ENCODE measurements at places on chromosomes 11 and 22.

- peak; percentile 83 for DNase-seq
Measured at GRCh38 chr11:44065841-44066731, at the start of gene ACCS. ACCS (plus strand) TSS chr11:44066270; CDS start chr11:44067628, 1,358 bp downstream.

DNA sequence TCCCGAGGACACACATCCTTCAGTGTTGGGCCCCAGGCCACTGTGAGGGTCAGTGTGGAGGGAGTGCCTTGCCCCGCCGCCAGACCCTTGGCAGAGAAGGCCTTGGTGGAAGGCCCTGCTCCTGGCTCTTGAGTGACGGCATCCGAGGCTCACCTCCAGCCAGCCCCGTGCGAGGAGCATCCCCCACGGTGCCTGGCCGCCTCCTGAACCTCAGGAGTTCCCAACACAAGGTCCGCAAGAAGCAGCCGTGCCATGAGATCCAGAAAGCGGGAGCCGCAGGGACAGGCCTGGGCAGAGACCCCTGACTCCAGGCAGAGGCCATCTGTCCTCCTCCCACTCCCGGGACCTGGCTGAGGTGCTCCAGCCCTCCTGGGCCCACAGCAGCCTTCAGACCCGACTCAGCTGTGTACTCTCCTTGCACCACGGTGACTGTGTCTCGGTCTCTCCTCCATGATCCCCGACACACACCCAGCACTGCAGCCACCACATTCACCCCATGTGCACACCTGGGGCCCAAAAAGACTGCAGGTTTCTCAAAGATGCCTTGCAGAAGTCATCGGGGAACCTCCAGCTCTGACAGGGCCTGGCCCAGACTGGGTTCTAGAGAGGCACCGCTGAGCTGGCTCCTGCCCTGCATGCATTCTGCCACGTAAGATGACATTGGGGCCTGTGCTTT is 870.2 kb downstream of the BRD1 start:
- no peak for DNase-seq

- no peak for DNase-seq
Measured at GRCh38 chr11:125944350-125945010, 1.4 kb upstream of the VSIG10L2 start.

GRCh38 chr11:95849087-95849825 is 59.0 kb downstream of the CEP57 start:
- DNase-seq, result peak; percentile 23

DNA sequence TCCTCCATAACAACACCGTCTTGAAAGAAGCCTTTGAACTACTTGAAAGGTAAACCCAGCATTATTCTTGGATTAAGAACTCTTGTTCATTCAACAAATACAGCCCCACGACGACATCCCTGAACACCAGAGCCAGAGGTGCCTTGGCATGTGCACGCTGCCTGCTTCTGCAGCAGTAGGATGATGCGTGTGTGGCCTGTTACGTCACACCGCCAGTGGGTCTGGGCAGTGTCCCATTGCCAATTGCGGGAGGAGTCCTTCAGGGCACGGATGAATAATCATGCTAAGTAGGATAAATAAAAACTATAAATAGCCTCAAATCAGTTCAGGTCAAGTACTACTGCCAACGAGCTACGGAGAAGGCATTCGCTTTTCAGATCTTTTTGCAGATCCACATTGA is 380.5 kb downstream of the SHANK2 start:
- DNase-seq, result no peak

DNA sequence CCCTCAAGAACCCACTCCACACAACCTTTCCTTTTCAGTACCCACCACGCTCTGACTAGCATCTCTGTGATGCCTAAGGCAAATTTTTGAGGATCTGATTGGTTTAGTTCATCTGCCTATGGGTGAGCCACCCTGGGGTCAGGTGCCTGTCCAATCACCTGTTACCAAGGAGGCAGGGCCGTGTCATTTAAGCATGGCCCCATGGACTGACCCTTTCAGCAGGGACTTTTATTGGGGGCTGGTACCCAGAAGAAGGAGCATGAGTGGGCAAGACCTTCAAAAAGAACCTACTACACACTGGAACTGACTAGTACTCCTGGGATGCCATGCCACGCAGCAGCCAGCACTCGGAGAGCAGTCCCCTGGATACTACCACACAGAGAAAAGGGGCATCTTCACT is 28.4 kb downstream of the C11orf91 start:
- no peak for DNase-seq

Data from activated CD4-positive, alpha-beta T cell treated with anti-CD3 and anti-CD28 coated beads for 4 hours (primary cell).